Nephron progenitor cell (in vitro differentiated cells): ENCODE measurements at places on chromosomes 1 and 21.

DNA sequence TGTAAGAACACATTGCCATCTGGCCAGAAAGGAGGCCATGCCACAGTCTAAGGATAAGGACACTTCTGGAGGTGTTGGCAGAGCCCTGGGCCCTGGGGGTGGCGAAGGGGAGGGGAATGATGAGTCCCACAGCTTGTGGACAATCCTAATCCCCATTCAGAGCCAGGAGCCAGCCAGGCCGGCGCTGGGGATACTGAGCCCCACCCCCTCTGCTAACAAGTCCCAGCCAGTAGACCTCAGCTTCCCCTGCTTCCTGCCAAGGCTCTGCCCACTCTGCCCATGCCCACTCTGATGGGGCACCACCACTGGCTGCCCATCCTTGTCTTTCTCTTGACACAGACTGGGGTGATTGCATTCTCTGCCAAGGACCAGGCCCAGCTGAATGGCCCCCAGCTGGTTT is 71.9 kb downstream of the NAV1 start:
- no peak for DNase-seq

GRCh38 chr1:209512821-209513220 is 70.7 kb upstream of the CAMK1G start:
- DNase-seq: no peak

GRCh38 chr1:87814573-87814972 is 485.9 kb downstream of the LMO4 start:
- DNase-seq: no peak

DNA sequence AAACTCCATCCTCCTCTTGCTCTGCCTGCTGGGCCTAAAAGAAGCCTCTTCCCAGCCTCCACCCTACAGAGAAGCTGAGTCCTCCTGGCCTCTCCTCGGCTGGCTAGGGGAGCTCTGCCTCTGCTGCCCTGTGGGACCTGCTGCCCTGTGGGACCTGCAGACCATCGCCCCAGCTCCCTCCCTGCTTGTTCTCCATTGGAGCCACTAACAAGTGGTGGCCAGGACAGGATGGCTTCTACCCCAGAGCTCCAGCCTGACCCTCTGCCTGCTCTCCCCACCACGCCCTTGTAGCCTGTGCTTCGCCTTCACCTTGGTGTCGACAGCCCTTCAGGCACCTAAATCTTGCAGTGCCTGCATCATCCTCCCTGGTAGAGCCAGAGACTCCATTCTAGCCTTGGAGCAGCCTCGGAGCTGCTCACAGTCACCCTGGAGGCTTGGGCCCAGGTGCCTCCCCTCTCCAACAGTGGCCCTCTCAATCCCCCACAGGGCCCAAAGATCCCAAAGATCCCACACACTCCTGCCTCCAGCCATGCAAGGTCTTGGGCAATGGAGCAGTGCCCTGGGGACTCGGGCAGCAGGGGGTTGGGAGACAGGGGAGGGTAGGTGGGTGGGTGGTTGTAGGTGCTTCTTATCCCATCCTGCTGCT is 3.0 kb downstream of the EPS8L3 start:
- DNase-seq: no peak

DNA sequence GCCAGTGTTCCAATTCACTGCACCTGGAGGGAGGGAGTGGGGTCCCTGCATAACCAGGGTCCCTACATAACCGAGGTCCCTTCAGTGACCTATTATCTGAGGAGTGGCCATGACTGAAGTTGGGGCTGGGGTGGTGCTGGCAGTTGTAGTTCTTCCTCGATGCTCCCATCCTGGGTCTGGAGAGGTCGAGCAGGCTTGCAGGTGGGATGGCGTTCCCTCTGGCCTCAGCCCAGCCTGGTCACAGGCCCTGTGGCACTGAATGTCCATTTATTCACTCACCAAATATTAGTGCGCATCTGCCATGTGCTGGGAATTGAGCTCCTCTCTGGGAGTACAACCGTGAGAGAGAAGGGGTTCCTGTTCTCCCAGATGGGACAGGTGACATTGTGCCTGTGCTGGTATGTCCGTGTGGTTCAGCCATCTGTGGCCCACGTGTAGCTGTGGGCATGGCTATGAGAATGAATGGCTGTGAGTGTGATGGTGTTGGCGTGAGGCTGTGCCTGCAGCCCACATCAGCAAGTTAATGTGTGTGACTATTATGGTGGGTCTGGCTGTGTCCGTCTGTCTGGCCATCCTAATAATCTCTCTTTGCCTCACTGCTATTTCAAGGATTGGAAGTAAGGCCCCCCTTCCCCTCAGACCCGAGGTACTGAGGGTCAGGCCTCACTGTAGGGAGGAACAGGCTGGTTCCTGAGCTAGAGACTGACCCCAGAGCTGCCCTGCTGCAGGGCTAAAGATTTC is 3.9 kb upstream of the SLC6A9 start:
- no peak for DNase-seq

- DNase-seq: no peak
These were observed 58.5 kb downstream of the SERBP1 start for GRCh38 chr1:67371681-67372080.

GRCh38 chr1:903721-904271 is 19.9 kb upstream of the SAMD11 start:
- no peak for DNase-seq

DNA sequence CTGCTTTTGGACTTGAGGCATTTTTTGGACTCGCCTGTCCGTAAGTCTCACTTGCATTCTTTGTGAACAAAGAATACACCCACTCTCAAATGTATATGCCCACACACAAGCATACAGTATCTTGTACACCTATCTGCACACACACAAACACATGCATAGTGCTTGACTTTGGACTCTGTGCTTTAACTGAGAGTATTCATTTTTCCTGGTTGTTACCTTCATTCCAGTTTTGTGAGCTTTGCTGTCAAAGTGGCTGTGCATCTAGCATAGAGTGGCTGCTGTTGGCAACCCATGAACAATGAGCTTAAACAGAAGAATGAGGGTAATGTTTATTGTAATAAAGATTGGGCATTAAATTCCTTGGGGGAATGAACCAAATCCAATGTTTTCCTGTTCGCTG is 199.0 kb downstream of the PDE4B start:
- no peak for DNase-seq
